C1 segment of cervical spinal cord (tissue), 14 donors: ENCODE measurements at places on chromosomes 12 and 14.

DNA sequence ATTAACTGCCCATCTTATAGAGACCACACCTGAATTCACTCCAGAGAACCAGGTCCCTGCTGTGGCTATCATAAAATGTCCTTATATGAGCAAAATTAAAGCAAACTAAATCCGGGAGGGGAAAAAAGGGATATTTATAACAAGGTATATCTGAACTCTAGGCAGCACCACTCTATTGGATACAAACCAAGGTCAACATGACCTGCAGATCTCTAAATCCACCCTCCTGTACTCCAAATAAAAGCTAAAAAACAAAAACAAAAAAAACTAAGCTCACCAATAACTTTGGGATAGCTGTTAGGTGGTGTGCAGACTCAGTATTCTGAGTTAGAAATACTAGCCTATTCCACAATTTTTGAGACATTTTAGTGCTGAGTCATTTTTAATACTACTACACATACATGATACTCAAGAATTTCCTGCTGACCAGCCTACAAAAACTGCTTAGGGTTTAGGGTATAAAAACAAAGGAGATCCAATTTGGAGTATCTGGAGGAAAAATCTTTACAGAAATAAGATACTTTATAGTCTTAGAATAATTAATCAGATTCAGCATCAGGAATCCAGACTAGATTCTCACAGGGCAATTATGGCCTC lies 46.6 kb upstream of the LTBP2 start:
- DNase-seq: no peak

GRCh38 chr12:96210376-96211055 lies 16.3 kb downstream of the ELK3 start:
- DNase-seq: no peak

DNA sequence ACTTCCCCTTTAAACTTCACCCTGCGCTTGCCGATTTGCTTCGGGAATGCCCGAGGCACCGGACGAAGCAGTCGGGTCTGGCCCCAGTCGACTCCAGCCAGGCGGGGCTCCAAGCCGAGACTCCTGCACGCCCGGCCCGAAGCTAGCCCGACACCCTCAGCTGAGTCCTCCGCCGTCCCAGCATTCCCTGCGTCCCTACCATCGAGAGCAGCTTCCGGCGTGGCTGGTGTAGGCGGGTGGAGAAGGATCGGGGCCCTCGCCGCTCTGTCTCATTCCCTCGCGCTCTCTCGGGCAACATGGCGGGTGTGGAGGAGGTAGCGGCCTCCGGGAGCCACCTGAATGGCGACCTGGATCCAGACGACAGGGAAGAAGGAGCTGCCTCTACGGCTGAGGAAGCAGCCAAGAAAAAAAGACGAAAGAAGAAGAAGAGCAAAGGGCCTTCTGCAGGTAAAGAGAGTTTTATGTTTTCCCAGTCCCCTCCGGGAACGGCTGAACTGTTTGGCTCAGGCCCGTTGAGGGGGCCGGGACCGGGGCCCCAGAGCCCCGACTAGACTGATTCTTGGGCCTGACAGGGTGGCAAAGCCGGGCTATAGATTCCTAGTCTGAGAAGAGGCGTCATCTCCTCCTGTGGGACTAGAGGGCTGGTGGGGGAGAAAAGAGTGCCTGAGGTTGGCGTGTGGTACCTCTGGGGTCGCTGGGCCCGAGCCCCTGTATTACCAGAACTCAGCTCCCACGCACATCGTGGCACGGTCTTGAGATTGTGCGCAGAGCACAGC lies at the start of gene METAP2:
Gene METAP2 (plus strand): TSS at position 269 of the 776 bp plus-strand sequence. CDS start 28 bp downstream, at position 297.
- DNase-seq: peak; percentile 92

GRCh38 chr12:66115071-66115600 lies 15.4 kb downstream of the LLPH start:
- DNase-seq: no peak

- no peak for DNase-seq
Measured at GRCh38 chr12:130826151-130826801, 12.8 kb downstream of the STX2 start.

- no peak for DNase-seq
Measured at GRCh38 chr14:71661441-71661840, 270.8 kb upstream of the RGS6 start.

GRCh38 chr14:105508601-105509000 lies 17.6 kb downstream of the TEDC1 start:
- DNase-seq: no peak

GRCh38 chr12:96152164-96152563 lies 42.0 kb upstream of the ELK3 start:
- no peak for DNase-seq

DNA sequence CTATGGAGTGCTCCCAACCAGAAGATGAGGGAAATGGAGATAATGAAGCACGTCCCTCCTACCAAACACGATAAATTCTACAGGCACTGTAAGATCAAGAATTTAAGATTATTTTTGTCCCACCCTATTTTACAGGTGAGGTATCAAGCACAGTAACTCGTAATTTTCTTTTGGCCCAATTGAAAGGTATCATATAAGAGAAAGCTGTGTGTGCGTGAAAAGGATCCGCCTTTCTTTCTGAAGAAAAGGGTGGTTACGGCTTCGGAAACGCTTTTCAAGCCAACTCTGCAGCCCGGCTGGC lies 733 bp upstream of the KLHDC2 start:
- DNase-seq: no peak

DNA sequence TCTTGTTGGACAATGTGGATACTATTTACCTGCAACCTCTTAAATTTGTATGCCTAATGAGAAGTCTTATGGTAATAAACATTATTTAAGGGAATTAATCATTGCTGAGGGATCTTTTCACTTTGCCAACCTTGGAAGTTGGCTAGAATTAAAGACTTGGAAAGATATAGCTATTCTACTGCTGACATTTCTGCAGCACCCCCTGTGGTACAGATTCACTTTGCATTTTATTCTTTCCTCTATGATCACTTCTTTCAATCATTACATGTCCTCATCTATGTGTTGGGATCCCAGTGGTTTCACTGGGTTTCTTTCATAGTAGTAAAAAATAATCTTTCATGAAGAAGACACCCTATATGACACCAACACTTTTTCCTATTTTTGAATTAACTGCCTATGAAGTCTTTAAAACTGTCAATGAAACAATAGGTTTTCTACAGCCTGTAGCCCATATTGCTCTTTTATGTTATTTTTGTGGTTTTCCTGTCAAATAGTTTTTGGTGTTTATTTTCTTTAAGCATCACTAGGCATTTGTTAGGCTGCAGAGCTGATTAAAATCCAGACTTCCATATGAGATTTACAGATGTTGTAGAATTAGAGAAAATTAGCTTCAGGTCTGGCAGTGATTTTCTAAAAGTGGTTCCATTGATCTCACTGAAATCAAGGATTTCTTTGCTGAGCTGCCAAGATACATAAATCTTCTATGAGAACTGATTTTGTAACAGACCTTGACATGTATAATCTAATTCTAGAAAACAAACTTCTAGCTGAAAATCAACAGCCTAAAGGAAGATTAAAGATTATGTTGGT lies 256.1 kb downstream of the NAV3 start:
- DNase-seq: no peak

DNA sequence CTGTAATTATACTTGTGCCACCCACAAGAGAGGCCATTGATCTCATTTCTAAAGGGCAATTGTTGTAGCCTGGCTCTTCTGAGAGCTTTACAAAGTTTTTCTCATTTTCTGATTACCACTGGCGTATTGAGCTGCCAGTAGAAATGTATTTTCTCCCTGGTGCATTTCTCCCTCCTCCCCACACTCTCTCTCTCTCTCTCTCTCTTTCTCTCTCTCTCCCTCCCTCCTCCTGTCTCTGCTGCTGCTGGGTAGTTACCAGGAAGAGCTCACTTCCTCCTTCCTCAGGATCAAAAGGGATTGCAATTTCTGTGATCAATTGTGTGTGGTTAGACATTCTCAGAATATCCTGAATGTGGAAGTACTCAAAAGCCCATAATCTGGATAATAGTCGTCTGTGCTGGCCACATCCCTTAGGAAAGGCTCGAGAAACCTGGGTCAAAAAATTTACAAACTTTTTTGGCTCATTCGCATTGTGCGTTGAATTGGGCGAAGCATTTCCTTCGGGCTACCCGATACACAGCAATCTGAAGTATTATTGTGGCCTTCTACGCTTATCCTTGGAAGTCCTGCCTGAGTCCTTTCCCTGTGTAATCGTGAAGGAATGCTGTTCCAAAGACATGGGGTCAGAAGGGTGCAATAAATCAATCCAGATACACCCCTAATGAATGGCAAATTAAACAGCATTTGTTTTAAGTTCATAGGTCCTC lies 254.8 kb downstream of the MSRB3 start:
- no peak for DNase-seq

GRCh38 chr12:105523164-105524057 lies 192.9 kb downstream of the C12orf75 start:
- DNase-seq: no peak

- DNase-seq: no peak
Measured at GRCh38 chr14:65414961-65415589, 2.5 kb downstream of the FUT8 start.

- DNase-seq: no peak
Measured at GRCh38 chr14:89435892-89436656, 19.0 kb upstream of the FOXN3 start.

GRCh38 chr12:78494911-78495310 lies 369.7 kb upstream of the SYT1 start:
- DNase-seq: no peak

DNA sequence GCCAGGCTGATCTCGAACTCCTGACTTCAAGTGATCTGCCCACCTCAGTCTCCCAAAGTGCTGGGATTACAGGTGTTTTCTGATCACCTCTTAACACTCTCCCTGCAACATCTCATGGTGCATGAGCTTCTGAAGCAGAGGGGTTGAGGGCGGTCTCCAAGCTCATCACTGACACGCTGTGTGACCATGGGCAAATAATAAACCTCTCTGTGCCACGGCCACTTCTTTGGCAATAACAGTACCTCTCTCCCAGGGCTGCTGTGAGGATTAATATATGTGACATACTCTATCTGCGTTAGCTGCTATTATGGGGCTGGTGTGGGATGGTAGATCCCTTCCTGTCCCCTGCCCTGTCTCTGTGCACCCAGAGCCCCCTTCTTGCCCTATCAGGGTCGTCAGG lies 62.9 kb upstream of the LHX5 start:
- DNase-seq: no peak

- no peak for DNase-seq
Measured at GRCh38 chr12:84698576-84699333, 213.8 kb downstream of the SLC6A15 start.

GRCh38 chr12:76945867-76946266 lies 67.0 kb upstream of the CSRP2 start:
- no peak for DNase-seq

- DNase-seq: peak; percentile 25
Measured at GRCh38 chr14:67513631-67514108, 19.4 kb upstream of the PLEKHH1 start.

DNA sequence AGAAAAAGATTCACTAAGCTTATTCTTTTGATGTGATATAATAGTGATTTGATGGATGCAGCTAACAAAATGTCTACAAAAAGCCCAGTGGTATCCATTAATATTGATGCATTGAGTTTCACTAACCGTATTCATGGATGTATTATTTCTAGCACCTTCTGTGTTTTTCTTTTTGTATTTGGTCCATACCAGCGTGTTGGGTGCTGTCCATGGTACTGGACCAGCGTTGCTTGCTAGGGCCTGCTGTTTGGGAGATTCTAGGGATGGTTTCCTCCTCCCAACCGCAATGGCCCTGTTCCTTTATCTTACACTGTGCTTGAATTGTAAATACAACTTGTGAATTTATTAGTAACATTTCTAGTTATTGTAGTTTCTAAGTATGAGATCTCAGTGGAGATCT lies 31.7 kb downstream of the ANO4 start:
- no peak for DNase-seq

DNA sequence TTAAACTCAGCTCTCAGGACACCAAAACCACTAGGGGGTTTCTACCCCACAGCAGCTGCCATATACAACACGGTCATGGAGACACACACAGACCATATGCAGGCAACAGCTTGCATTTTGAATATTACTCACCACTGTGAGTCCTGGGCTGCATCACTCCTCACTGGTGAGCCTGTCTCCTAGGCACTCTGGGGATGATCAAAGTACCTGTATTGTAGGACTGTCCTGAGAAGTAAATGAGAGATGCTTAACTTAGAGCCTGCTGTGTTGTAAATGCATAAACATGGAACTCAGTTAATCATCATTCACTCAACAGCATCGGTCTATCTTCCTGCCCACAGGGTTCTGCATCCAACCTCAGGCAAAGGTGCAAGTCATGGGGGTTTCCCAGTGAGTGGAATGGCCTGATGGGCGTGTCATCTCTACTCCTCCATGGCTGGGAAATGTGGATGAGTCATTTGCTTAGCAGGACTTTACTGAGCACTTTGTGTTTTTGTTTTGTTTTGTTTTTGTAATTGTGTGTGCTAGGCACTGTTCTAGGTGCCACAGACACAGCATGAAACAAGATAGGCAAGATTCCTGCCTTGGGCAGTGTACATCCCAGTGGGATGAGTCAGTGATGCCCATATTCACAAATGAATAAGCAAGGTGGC lies 1141.2 kb upstream of the TMEM132C start:
- DNase-seq: no peak

GRCh38 chr14:102229071-102229738 lies 75.8 kb downstream of the MOK start:
- DNase-seq: no peak

- no peak for DNase-seq
Measured at GRCh38 chr12:23099104-23099503, 474.1 kb downstream of the ETNK1 start.

GRCh38 chr12:75868501-75868900 lies 163.1 kb downstream of the PHLDA1 start:
- no peak for DNase-seq

- DNase-seq: no peak
Measured at GRCh38 chr14:58861586-58861985, 223.8 kb downstream of the DACT1 start.

DNA sequence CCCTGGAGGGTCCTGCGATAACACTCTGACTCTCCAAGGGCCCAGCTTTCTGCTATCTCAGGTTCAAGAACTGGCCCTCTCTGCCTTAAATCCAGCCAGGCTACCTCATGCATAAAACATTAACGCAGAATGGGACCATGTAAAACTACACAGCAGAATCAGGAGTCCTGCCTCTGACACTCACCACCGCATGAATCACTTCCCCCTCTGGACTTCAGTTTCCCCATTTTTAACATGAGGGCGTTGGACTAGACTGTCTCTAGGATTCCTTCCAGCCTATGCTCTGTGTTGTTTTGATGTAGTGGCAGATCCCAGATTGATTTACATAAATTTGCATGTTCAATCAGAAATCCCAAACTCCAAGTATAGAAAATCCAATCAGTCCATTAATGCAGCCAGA lies 3.3 kb downstream of the NCKAP5L start:
- DNase-seq: no peak

GRCh38 chr12:46794593-46795190 lies 31.1 kb downstream of the SLC38A4 start:
- no peak for DNase-seq
